ENCODE measurements at places on chromosomes 11 and 22.

GRCh38 chr22:31141551-31141950 lies 1.2 kb upstream of the PLA2G3 start:
- DNase-seq = no peak

GRCh38 chr22:42470366-42471082 lies 38.3 kb upstream of the NFAM1 start:
- no peak for DNase-seq

DNA sequence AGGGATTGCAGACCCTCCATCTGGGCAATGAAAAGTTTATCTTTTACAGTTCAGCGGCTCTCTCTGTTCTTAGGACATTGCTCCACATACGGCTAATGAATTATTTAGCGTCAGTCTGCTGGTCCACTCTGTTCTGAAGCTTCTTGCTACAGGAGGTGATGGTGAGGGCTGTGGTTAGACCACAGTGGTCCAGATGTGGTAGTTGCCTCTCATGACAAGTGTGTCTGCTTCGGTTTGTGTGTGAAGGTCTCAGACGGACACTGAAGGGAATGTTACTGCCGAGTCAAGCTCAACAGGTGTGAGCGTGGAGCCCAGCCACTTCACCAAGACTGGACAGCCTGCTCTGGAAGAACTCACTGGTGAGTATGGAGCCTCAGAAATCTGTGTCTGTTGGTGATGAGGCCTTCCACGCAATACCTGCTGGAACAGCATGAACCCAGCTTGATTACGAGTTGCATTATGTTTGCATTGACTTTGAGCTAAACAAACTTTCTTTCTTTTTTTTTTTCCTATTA lies 220.8 kb downstream of the DBX1 start:
- no peak for DNase-seq

- no peak for DNase-seq
These were observed 44.9 kb upstream of the VSTM5 start for GRCh38 chr11:93895106-93895862.

DNA sequence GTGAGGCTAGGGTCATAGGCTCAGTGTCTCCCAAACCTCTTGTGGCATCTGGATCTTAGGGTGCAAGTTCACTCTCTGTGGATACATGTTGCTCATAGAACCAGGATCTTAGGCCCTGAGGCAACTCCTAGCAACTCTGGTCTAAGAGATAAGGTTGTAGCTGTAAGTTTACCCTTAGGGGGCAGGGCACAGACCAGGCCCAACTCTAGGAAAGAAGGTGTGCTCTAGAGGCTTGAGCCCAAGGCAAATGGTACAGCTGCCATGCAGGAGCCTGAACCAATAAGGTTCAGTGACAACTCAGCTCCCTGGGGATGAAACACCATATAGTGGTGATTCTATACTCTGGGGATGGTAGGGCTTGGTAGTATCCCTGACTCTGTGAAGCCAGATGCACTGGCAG lies 17.8 kb downstream of the CALCB start:
- DNase-seq = no peak

DNA sequence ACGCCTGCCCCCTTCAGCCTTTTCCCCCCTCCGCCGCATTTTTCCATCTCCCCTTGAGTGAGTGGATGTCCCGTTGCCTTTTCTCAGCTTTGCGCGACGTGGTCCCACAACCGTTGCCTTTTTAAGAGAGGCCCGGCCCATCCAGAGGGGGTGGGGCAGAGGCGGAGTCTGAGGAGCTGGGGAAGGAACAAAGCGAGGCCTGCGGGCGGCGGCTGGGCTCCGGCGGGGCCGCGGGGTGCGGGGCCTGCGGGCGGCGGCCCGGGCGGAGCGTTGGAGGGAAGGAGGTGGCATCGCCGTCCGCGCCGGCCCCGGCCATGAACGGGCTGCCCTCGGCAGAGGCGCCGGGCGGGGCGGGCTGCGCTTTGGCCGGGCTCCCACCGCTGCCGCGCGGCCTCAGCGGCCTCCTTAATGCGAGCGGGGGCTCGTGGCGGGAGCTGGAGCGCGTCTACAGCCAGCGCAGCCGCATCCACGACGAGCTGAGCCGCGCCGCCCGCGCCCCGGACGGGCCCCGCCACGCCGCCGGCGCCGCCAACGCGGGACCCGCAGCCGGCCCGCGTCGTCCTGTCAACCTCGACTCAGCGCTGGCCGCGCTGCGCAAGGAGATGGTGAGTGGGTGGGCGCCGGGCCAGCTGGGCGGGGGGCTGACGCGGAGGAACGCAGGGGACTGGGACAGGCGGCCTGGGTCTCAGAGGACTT lies at the start of gene FAM89B:
Gene FAM89B (plus strand): TSS at position 183 of the 696 bp plus-strand sequence. CDS start 132 bp downstream, at position 315.
- peak; percentile 92 for DNase-seq

DNA sequence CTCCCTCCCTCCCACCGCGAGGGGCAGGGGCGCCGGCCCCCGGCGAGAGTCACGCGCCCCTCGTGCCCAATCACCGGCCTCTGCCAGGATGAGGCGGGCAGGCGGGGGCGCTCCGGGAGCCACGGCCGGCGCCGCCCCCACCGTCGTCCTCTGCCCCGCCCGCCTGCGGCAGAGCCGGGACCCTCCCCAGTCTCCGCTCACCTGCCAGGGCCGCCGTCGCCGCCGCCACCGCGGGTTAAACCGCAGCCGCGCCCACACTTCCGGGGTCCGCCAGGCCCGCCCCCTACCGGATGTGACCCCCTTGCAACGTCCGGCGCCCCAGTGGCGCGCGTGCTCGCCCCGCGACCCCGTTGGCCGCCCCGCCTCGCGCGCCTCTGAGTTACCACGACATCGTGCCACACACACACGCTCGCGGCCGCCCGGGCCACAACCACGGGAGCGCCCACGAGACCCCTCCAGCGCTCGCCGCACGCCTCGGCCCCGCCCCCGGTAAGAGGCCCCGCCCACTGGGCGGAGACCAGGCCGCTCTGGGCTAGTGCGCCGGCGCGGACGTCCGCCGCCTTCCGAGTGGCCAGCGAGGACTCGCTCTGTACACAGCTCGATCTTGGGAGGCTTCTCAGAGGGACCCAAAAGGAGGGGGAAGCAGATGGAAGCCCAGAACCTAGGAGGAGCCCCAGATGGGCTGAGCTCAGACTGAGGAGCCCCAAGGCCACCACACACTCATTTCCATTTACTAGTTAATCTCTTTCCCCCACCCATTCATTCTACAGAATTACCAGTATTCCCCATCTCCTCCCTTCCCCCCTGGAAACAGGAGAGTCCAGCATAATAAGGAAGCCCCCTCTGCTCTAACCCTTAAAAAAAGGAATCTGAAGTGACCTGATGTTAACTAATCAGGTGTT lies at the start of gene VPS37C:
Gene VPS37C (minus strand): TSS at position 237 of the 902 bp plus-strand sequence. CDS start 22,597 bp downstream, outside the sequence.
- DNase-seq = peak; percentile 97

DNA sequence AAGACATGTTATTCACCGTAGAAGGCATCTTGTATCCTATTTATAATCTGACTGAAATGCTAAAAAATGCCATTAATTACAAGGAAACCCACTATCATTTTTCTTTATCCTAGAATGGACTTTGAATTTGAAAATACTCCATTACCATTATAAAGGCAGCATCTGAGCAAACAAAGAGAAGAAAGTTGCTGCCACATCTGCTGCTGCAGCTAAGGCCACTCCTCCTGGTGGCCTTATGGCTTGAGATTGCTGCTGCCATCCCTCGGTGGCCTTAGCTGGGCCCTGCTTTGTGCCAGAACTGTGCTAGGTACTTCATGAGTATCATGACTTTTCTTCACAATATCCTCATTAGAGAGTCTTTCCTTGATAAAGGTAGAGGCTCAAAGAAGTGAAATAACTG lies 1210.1 kb upstream of the TENM4 start:
- DNase-seq = no peak

DNA sequence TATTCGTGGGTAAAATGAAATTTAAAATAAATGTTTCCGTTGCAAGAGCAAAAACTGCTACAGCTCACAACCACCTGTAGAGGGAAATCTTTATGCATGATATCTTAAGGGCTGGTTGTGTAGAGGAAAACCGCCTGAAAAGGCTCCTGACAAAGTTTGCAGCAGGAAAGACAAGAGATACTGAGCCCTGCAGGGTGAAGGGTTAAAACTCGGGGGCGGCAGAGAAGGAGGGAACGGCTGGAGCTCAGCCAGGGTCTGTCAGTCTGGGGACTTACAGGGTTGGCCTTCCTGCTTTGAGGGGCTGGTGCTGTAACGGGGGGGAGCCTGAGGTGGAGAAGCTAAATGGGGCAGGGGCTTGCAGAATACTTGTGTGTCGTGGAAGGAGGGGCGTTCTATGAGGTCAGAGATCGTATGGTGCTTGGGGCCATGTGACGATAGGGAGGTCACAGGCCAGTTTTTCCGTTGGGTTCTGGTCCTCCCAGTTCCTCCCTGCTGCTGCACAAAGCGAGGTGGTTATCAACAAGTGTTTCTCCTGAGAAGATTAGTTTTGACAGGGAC lies 122.9 kb upstream of the HSD17B12 start:
- no peak for DNase-seq

GRCh38 chr11:86990031-86990430 lies 34.8 kb upstream of the FZD4 start:
- no peak for DNase-seq

- no peak for DNase-seq
These were observed 47.0 kb upstream of the ARHGAP42 start for GRCh38 chr11:100640071-100640470.

GRCh38 chr11:47669856-47670255 lies 27.5 kb upstream of the MTCH2 start:
- no peak for DNase-seq

- no peak for DNase-seq
These were observed 10.5 kb downstream of the ENTHD1 start for GRCh38 chr22:39883057-39883456.

DNA sequence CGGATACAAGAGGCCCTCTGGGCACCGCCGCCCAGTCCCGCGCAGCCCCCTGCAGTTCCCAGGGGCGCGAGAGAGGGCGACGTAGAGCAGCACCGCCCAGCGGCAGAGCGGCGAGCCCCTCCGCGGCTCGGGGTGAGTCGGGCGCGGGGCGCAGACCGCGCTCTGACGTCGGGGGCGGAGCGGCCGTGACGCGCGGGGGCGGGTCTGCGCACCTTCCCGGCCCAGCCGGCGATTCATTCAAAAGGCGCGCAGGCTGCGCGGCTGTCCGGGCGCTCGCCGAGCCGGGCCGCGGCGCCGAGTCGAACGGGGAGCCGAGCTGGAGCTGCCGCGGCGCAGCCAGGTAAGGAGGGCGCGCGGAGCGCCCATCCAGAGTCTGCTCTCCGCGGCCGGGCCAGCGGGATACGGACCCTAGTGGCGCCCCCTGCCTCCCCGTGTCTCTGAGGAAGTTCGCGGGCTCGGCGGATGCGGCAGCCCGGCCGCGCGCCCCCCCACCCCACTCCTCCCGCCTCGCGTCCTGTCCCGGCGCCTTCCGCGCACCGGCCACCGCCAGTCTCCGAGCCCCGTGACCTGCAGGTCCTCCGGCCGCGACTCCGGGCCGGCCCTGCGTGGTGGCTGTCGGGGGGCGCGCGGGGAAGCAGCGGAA lies at the start of gene RELT:
Gene RELT (plus strand): TSS at position 240 of the 643 bp plus-strand sequence. CDS start 12,738 bp downstream, outside the sequence.
- DNase-seq = peak; percentile 97

DNA sequence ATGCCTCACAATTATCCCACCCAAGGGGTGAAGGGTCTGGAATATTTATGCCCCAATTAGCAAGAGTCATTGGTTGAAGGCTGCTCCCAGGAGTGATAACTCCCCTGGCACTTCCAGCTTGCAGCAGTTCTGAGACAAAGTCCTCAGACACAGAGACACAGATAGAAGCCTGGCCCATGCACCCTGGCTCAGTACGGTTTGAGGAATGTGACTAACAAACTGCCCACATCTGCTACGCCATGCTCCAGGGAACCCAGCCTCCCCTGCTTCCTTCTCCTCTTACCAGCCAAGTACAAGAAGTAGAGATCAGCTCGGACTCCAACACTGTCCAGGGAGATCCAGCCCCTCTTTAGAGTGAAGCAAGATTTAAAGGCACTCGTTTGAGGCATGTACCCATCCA lies 48.5 kb upstream of the BMAL1 start:
- DNase-seq = no peak

DNA sequence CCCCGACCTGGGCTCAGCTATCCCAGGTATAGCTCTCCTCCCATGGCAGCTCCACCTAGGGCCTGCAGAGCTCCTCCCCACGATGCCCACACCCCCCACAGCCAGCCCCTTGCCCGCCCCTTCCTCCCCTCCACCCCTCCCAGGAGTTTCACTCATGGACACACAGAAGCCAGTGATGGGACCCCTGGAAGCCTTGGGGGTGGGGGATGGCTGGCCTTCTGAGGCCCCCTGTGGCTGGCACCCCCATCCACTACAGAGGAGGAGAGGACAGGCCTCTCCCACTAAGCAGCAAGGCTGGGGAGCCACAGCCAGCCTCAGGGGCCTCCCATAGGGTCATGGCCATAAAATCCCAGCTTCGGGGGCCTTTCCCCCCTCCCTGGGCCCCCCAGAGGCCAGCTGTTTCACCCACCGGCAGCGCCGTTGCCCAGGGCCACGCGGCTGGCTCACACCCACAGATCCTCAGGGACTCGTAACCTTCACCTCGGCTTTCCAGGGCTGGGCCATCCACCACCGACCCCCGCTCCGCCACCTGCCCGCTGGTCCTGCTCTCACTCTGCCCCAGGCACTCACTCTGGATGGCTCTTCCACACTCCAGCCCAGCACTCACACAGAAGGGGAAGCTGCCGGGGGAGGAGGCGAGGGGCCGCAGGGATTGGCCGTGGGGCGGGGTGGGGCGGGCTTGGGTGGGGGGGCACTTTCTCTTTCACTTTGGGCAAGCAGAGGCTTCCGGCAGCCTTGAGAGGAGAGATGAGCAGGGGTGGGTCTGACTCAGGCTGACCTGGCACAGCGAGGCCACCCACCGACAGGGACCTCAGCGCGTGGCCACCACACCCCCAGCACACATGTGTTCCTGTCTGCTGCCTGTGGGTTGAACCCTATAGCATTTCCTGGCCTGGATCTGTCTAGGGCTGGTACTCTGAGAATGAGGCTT lies 2.2 kb downstream of the SLC25A22 start:
- peak; percentile 86 for DNase-seq

DNA sequence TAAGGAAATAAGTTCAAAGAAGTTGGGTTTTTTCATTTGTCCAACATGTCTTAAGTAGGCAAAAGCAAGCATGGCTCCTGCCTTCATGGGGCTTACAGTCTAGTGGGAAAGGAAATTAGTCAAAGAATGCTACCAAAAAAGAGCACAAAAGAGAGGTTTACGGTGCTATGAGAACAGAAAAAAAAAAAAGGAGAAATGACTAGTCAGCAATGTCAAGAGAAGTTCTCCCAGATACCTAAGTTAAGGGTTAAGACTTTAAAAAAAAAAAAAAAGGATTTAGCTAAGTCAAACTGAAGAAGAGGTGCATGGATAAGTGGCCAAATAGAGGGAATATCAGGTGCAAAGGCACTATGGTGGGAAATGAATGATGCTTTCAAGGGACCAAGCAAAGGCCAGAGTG lies 29.3 kb downstream of the SERGEF start:
- no peak for DNase-seq

All from stimulated activated naive CD8-positive, alpha-beta T cell treated with anti-CD3 and anti-CD28 coated beads, Interleukin-15, Interleukin-2, amounts not matched to agents 100 U/mL and 50 U/mL, for 24 hours (primary cell).